Stimulated activated CD8-positive, alpha-beta memory T cell treated with anti-CD3 and anti-CD28 coated beads, Interleukin-2, amount 100 ng/mL, for 1 hour (primary cell): ENCODE measurements at places on chromosomes 4 and X.

- DNase-seq, result no peak
Measured at GRCh38 chrX:121671649-121672048, 624.2 kb downstream of the GLUD2 start.

- no peak for DNase-seq
Measured at GRCh38 chr4:23888421-23889319, 1.2 kb downstream of the PPARGC1A start.

GRCh38 chrX:65668377-65669310 is 1.2 kb downstream of the MSN start:
- peak; percentile 28 for DNase-seq

DNA sequence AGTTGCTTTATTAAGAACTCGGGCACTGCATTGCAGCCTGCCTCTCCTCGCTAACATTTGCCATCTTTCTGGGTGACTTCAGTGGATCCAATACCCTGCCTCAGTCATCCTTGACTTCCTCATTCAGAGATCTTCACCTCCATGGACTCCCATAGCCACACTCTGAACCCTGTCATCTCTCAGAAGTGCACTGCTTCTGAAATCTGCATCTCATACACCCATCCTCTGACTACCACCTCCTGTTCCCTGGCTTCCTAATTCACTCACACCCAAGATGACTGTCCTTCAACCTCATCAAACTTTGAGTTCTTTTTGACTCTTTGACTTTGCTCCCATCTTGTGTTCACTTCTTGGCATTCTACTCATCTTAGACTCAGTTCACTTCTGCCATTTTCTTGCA is 25.3 kb upstream of the CYBB start:
- DNase-seq, result no peak

- no peak for DNase-seq
Measured at GRCh38 chr4:137427411-137427810, 104.9 kb downstream of the PCDH18 start.

GRCh38 chr4:153212736-153213135 is 8.5 kb downstream of the TRIM2 start:
- no peak for DNase-seq

GRCh38 chr4:155819066-155819465 is 47.0 kb downstream of the ASIC5 start:
- no peak for DNase-seq

DNA sequence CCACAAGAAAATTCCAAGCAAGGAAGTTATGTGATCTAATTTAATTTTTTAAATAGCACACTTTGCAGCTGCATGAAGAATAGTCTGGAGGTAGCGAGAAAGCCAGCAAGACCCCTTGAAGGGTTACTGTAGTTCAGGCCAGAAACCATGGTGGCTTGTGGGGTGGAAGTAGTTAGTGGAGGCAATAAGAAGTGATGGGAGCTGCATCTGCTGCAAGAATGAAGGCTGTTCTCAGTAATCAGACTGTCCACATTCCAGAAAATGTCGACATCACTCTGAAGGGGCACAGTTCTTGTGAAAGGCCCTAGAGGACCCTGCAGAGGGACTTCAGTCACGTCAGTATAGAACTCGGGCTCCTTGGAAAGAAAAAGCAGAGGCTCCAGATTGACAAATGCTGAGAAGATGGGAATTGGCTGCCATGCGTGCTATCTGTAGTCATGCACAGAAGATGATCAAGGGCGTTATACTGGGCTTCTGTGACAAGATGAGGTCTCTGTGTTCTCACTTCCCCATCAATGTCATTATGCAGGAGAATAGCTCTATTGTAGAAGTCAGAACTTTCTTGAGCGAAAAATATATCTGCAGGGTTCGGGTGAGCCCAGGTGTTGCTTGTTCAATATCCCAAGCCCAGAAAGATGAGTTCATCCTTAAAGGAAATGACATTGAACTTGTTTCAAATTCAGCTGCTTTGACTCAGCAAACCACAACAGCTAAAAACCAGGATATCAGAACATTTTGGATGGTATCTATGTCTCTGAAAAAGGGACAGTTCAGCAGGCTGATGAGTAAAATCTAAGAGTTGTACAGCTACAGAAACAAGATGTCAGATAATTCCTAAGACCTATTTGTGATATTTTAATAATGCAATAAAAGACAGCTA is 254.2 kb downstream of the CBR4 start:
- DNase-seq, result no peak

- no peak for DNase-seq
Measured at GRCh38 chrX:2484721-2485648, 15.8 kb downstream of the DHRSX start.

- DNase-seq, result no peak
Measured at GRCh38 chrX:133250184-133251100, 32.3 kb upstream of the TFDP3 start.

GRCh38 chr4:75696071-75696470 is 22.9 kb upstream of the G3BP2 start:
- no peak for DNase-seq

DNA sequence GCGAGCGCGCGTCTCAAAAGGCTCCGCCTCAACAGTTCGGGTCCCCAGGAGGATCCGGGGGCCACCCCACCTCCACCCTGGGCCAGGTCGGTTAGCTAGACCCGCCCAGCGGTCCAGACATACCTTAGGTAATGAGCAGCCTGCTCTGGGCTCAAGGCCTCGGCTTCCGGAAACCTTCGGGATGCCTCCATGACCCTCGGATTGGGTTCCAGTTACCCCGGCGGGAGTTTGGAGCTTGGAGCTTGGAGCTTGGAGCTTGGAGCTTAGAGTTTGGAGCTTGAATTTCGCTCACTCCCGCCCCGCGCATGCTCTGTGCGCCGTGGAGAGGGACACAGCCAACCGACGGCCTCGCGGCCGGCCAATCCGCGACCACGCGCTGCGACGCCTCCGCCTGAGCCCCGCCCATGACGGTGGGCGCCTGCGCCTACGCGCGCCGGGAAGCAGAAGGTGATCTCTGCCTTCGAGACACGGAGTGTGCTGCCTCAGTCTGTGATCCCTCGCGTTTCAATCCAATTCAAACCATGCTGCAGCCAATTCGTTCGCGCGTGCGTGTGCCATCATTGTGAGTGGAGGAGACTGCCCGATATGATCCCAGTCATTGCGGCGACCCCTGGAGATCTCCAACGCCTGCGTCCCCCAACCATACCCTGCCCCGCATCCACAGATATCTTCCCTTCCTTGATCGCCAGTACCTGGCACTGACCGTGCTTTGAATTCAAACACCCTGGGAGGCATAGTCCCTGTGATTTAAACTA is at the start of gene ERCC6L:
ERCC6L (minus strand) TSS at position 307 of the 755 bp plus-strand sequence; CDS start at position 191, 116 bp downstream.
- DNase-seq, result peak; percentile 66

DNA sequence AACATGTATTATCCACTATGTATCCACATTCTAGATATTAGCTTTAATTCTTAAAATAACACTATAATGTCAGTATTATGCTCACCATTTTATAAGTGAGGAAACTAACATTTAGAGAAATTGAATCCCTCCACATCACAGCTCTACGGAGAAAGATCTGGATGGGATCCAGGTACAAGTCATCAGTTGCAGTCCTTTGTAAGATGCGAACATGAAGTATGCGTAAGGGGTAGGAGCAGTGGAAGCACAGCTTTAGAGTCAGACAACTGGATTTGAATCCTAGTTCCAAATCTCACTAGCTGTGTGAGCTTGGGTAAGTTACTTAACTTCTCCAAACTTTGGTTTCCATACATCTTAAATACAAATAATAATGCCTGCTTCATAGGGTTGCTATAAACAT is 162.5 kb downstream of the ATP10D start:
- no peak for DNase-seq

DNA sequence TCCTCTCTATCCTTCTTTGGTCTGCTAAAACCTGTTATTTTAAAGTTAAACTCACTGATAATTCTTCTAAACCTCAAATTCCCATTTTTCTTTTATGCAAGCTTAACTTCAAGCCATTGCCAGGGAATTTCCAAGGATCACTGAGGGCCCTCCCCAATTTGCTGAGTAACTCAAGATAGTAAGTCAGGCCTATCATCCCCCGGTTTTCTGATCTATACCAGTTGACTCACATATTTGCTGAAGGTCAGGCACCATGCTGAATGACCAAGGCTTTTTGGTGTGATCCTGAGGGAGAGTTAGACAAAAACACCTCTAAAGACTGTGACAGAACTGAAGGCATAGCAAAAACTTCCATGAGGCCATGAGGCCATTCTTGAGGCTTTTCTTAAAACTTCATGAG is 1301.9 kb downstream of the PCDH7 start:
- no peak for DNase-seq

GRCh38 chr4:89725268-89725667 is 111.7 kb downstream of the SNCA start:
- no peak for DNase-seq

DNA sequence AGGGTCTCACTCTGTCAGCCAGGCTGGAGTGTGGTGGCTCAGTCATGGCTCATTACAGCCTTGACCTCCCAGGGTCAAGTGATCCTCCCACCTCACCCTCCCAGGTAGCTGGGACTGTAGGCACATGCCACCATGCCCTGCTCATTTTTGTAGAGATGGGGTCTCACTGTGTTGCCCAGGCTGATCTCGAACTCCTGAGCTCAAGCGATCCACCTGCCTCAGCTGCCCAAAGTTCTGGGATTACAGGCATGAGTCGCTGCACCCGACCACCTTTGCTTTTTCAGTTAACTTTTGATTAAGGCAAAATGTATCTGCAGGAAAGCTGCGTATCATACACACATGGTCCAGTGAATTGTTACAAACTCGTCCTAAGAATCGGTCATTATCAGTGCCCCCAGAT is 16.5 kb upstream of the CLCN4 start:
- DNase-seq, result no peak

DNA sequence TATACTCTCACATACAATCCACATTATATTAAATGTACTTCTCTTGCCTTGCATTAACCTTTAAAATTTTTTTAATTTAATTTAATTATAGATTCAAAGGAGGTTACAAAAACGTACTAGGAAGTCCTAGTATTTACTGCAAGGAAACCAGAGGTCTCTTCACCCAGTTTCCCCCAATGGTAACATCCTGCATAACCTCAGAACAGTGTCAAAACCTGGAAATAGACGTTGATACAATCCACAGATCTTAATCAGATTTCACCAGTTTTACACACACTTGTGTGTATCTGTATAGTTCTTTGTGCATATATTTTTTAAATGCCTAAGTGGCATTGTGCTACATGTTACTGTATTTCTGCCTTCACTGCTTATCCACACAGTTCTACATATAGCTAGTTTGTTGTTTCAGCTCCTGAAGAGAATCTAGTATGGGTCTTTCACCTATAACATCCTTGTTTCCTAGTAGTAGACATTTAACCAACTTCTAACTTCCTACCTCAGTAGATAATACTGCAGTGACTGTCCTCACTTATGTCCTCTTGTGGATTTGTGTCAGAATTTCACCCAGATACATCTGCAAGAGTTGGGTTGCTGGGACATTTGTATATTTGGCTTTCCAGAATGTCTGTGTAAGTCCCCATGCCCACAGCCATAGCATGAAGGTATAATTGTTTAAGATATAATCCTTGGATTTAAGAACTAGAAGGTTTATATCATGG is 103.2 kb downstream of the NFKB1 start:
- DNase-seq, result no peak

DNA sequence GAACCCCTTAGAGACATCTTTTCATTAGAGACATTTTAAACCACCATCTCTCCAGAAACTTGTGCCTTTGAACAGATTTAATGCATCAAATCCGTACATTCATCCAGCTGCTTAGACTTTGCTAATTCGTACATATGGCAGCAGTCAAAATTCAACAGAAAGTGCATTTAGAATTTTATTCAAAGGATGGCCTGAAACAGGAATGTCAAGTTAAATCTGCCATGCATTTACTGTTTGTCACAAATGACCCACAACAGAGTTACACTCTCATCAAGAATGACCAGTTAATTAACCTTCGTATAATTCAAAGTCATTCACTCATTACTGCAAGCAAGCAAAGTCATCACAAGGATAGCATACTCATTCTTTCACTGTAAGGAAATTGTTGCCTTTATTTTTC is 284.3 kb downstream of the SLC7A11 start:
- no peak for DNase-seq

DNA sequence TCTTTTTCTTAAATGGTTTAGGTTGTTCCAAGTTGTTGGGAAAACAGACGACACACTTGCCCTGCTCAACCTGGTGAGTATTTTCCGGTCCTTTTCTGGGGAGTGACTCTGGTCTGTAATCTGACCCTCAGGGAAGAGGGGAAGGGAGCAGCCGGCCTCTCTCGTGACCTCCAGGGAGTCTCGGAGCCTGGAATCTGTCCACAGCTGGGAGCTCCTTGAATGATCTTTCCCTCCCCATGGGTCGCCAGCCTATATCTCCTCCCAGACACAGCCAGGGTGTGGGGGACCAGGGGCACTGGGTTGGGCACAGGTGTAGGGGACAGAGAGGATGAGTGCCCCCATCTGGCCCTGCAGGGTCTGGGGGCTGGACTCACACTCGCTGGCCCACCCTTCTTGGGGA is 18.9 kb downstream of the TMEM175 start:
- no peak for DNase-seq

DNA sequence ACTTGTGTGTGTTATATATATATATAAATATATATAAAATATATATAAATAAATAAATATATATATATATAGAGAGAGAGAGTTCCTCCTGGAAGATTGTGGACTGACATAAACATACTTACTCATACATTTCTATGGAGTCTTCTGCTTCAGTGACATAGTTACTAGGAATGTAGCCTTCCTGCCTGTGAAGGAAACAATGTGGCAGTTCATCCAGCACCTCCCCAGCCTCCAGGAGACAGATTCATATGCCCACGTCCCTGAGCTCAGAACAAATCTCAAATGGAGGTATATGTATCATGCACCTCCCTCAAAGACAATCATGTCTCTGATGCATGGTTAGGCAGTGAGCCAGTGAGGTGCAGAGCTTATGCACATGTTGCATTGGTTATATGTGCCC is 11.4 kb upstream of the TIMM8A start:
- DNase-seq, result no peak

DNA sequence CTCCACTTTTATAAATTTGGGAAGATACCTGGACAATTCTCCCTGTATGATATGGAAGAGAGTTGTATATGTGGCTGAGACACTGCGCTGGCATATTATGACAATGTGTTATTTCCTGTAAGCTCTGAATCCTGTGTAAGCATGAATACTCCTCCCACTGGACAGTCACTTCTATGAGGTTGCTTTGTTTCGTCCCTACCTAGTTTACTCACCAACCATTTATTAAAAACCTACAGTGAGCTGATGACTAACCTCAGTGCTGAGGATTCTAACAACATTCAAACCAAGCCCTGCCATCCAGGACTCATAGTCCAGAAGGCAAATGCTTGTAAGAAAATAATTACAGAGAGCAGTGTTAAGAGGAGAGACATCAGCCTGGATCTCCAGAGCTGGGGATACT is 1632.9 kb upstream of the TENM3 start:
- no peak for DNase-seq

DNA sequence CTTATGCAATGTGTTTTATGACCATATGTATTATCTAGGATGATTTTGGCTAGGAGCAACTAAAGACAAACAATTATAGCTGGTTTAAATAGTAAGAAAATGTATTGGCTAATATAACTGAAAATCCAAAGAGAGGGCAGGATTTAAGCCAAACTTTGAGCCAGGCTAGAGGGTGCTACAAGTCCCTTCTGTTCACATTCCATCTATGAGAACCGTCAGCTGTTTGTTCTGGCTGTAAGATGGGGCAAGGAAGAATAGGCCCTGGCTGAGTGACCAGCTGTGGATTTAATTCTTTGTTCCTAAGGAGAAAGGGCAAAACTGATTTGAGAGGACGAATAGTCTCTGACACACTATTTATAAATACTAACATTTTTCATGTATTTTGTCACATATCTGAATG is 79.2 kb upstream of the UGT8 start:
- no peak for DNase-seq

- DNase-seq, result no peak
Measured at GRCh38 chr4:10180603-10180926, 64.0 kb upstream of the WDR1 start.
